ENCODE measurements at places on chromosomes 5 and 9.

DNA sequence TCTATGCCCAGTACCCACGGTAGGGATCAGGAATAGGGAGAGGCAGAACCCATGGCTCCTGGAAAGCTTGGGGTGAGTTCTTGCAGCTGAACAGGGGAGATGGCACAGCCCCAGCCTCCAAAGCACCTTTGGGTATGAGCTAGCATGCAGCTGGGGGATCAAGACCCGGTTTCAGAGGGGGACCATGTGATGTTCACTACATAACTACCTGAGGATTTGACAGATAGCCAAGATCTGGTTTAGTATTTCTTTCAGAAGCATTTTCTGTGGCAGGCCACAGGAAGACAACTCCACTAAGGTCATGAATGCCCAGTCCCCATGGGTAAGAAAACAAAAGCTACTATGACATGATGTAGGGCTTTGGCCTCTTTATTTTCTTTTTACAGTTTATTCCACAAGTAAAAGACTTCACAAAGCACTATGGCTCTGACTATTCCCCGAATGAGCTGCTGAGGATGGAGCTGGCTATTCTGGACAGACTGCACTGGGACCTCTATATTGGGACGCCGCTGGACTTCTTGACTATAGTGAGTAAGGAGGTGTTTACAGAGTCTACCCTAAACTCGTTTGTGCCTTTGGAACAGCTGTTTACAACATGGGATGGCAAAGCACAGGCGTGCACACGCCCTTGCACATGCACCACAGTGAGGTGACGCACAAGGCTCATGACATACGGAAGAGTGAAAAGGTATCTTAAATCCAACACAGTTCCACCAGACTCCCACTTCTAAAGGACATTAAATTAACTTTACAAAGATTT lies 3.4 kb downstream of the CCNI2 start:
- DNase-seq = no peak

- DNase-seq = no peak
These were observed 117.5 kb upstream of the BOD1 start for GRCh38 chr5:173733831-173734501.

DNA sequence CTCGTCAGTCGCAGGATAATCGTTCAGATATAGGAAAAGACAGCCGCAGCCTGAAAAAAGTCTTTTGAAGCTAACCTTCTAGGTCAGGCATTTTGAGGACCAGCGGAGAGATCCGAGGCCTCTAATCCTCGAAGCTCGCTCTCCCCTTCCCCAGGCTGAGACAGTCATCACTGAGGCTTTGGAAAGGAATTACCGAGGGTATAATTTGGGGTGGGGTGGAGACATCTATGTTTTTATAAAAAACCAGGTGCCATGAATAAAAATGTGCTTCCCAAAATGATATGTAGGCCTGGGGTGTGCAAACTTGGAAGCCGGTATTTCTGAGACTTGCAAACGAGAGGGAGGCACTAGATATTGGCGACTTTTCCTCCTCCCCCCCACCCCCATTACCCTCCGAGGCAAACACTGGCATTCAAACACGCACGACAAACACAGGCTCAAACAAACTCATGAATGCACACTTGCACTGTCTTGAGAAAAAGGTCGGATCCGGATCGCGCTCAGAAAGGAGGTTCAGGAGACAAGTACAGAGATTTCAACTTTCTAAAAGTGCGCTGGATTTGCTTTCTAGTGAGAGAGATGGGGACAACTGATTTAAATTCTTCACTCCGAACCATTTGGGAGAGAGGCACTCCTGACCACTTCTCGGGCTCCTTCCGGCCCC lies 935 bp upstream of the MSX2 start:
- no peak for DNase-seq

GRCh38 chr5:11182441-11183080 lies 421.5 kb upstream of the DAP start:
- DNase-seq = no peak

GRCh38 chr9:4022435-4023067 lies 277.3 kb downstream of the GLIS3 start:
- DNase-seq = no peak

DNA sequence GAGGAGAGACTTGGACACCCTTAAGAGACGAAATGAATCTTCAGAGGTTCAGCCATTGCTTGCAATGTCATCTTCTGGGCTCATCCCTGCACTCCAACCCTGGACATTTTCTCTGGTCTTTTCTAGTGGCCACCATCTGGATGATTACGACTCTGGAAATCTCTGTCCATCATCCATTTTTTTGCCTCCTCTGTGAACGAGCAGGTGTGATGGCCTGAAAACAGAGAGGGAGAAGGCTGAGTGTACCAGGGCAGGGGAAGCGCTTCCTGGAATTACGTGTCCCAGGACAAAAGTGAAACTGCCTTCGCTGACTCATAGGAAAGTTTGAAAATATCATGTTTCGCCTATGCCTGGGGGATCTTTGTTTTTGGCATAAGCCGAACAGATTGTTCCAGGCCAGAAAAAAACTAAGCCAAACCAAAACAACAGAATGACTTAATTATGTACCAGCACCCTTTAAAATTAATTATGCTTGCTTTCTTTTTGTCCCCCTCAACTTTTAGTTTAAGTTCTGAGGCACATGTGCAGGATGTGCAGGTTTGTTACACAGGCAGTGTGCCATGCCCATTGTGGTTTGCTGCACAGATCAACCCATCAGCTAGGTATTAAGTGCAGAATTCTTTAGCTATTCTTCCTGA lies 31.9 kb downstream of the ANKRD33B start:
- DNase-seq = no peak

DNA sequence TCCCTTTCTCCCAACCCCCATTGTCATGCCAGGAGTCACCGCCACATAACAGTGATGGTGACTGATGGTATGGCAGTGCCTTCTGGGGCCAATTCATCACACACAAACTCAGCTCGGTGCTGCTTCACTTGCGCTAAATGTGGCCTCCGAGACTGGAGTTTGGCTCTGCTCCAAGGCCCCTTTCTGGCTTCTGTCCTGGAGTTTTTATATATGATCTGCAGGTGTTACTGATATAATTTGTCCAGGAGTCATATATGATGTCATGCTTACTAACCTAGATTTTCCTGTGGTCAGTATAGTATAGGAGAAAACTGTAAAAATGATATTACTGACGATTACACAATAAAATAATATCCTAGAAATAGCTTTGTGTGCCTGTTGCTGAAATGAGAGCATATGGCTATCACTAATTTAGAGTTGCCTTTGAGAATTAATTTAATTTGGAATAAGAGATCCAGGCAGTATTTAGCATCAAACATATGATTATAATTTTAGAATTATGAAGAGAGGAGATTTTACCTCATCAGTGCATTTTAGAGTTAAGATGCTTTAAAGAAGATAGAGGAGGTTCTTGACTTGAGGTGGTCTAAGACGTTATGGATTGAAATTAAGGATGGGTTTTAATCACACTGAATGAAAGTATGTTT lies 334.1 kb upstream of the CD180 start:
- DNase-seq = no peak

DNA sequence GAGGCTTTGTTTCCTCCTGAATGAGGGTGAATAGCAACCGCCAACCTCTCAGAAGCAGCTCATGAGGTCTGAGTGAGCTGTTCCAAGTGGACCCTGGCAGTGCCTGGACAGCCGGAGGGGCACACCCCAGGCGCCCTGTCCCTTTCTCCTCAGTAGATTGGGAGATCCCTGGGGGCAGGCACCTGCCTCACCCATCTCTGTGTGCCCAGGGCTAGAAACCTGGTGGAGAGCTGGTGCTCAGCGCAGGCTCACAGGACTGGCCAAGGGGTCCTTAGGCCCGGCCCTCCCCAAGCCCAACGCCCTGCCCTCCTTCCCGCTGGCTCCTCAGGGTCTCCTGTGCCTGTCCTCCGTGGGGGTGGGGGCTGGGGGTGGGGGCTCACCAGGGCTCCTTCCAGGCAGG lies 14.9 kb upstream of the MAPK9 start:
- no peak for DNase-seq

- no peak for DNase-seq
These were observed 15.2 kb upstream of the NEK6 start for GRCh38 chr9:124242331-124243194.

- peak; percentile 27 for DNase-seq
These were observed 753 bp downstream of the FANCC start for GRCh38 chr9:95316794-95317118.

DNA sequence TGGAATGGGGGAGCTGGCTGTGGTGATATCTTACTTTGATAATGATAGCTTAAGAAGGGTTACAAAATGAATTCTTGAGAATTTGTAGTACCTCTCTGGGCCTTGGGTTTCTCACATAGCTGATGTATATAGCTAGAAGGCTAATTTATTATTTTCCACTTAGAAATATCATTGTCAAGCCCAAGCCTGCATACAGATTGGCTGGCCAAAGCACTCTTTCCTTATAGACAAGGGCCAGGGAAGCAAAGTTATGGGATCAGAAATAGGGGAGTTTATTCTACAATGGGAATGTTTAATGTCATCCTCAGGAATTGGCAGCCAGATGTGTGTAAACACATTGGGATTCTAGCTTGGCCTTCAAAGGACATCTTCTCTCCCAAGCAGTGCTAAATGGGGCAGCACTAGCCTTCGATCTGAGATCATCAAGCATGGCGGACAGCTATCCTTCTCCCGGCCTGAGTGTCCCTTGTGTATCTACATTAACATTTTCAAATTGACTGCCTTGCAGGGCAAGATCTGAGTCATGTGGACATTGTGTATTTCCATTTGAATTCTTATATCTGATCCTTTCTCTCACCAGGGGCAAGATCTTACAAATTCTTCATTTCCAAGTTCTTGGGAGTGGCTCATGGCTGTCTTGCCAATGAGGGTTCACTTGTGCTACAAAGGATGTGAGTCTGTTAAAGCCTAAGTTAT lies 457.2 kb downstream of the ARHGEF28 start:
- no peak for DNase-seq

GRCh38 chr5:134100283-134101091 lies 14.0 kb upstream of the TCF7 start:
- peak; percentile 80 for DNase-seq

GRCh38 chr9:70747261-70747718 lies 332.8 kb upstream of the KLF9 start:
- DNase-seq = no peak

DNA sequence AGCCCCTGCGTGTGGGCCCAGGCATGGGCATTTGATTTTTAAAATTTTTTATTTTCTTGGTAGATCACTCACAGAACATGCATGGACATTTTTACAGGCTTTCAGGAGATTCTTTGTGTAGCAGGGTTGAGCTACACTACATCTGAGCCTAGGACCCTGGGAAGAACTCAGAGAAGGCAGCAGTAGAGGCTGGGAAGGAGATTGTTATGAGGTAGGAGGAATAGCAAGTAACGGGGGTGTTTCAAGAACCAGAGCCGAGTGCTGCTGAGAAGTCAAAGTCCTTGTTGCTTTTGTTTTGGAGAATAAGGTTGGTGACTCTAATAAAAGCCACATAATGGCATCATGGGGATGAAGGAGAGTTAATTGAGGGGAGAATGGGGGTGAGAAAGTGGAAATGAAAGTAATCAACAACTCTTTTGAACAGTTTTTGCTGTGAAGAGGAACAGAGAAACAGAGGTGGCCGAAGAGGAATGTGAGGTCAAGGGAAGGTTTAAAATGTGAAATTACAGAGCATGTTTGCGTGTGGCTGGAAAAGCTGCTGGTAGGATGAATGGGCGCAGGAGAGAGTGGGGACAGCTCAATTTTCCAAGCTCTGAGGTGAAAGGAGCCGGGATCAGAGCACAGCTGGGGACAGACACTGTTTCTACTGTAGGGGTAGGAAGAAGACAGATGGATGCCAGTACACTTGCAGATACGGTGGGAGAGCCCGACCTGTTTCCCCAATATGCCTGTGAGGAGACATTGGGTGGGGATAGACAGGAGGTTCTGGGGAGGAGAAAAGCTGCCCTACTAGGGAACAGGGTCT lies 4.7 kb upstream of the PDLIM7 start:
- no peak for DNase-seq

- DNase-seq = no peak
These were observed 3.9 kb upstream of the MEF2C start for GRCh38 chr5:88886746-88887341.

- DNase-seq = no peak
These were observed 21.7 kb downstream of the ALG2 start for GRCh38 chr9:99199938-99200539.

- DNase-seq = no peak
These were observed at the start of gene ENG for GRCh38 chr9:127854184-127854806. ENG (minus strand) TSS chr9:127854658; CDS start chr9:127854355, 303 bp downstream.

GRCh38 chr5:172005708-172006320 lies 624 bp downstream of the FBXW11 start:
- DNase-seq = no peak

DNA sequence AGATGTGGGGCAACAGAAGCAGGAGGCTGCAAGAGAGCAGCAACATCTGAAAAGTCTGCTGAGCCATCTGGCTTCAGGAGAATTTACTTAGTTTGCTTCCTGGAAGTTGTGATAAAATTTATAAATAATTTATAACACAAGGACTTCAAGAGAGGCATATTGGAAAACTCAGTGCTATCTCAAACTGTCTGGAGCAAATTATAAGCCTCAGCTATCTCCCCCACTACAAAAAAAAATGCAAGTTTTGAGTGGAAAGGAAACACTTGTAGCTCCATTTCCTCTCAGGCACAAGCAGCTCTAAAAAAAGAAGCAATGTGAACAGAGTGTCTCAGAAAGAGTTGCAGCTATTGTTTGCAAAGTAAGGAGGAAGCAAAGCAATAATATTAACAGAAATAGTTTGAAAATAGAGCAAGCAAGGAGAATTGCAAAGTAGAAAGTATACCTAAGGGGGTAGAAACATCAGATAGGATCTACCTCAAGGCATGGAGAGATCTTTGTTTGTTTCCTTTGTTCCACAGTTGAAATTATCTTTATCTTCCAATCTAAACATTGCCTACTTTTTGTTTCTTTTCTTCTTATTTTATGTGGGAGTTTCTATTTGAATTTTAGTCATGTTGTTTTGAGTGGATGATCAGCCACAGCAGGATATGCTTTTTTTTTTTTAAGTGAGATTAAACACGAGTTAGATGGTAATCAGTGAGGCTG lies 55.9 kb upstream of the IL6ST start:
- DNase-seq = no peak

- DNase-seq = no peak
These were observed 116.4 kb downstream of the MYO10 start for GRCh38 chr5:16819522-16820167.

DNA sequence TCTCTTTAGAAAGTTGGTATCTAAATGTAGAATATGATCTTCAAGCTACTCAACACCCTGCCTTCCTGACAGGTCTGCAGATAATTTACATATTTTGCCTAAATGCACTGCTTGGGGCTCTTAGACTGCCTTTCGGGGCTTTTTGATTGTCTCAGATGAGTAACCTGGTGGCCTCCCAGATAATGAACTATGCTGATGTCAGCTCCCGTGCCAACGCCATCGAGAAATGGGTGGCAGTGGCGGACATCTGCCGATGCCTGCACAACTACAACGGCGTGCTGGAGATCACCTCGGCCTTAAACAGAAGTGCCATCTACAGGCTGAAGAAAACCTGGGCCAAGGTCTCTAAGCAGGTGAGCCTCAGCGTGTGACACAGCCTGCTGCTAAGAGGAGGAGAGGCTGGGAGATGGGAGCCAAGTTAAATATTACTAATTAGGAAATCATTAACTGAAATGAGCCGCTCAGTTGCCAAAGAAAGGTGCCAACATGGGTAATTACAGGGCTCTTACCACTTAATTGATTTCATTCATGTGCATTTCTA lies 20.8 kb upstream of the CKMT2 start:
- DNase-seq = no peak

All from CD8-positive, alpha-beta memory T cell (primary cell).